ENCODE measurements at places on chromosomes 1 and 21. TPM values are rescaled to one million over a fixed set of nuclear protein-coding genes. Genes with fewer than 3 reads are reported as not detected.
A peak's percentile ranks its signal among the peaks of the same experiment; 100 is the strongest.

TNFSF4 gene
- 2.0 TPM for polyA plus RNA-seq

MTARC1 gene
- polyA plus RNA-seq, result 19.2 TPM

GRCh38 chr1:8536515-8536914 lies 218.6 kb downstream of the SLC45A1 start:
- DNase-seq, result no peak

- no peak for DNase-seq
These were observed at the start of the genes FBXO2 and FBXO44 for GRCh38 chr1:11654137-11654938. TSS of gene FBXO2 (minus strand) at chr1:11654429. CDS start at chr1:11654340, 89 bp downstream. TSS of gene FBXO44 (plus strand) at chr1:11654877. CDS start at chr1:11655836, 959 bp downstream.

GRCh38 chr1:2258996-2259395 lies 30.9 kb downstream of the SKI start:
- DNase-seq, result no peak

DNA sequence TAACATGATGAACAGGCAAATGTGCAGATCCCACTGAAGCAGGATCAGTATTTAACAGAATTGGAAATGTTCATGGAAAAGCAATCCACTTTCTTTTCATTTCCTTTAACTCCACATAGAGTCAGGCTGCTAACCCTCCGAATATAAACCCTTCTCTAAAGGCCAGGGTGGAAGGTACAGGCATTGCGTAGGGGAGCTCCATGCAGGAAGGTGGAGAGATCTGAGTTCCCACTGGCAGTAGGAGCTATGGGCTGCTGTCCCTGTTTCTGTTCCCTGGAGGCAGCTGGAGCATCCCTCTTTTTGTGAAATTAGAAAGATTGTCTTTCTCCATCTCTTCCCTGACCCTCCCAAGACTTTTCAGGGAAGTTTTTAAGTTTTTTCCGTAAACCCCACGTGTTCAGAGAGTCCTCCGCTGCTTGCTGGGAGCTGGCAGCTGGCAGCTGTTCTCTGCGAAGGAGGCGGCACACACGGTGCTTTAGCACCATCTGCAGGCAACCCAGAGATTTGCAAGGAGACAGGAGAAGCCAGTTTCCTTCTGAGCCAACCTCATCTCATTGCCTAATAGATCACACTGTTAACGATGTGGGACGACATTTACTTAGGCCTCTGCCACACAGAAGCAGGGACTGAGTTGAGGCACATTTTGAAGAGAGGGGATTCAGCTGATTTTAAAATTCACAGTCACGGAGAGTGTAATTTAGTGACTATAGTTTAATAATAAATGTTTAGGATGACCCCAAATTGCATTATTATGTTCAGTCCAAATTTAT lies 55.4 kb upstream of the HOOK1 start:
- DNase-seq, result peak; percentile 65

Data from right renal cortex interstitium (tissue), 3 donors.